ENCODE measurements at places on chromosomes 2 and 18. TPM values are rescaled to one million over a fixed set of nuclear protein-coding genes. Genes with fewer than 3 reads are reported as not detected.
A peak's percentile ranks its signal among the peaks of the same experiment; 100 is the strongest.

GRCh38 chr2:190110131-190110530 lies 47.6 kb upstream of the MSTN start:
- no peak for DNase-seq
- H3K4me3 ChIP-seq: no peak overlapping the region
- H3K4me1 ChIP-seq: no peaks in the 10 kb centered on the region
- H3K27ac ChIP-seq: no peak overlapping the region

DNA sequence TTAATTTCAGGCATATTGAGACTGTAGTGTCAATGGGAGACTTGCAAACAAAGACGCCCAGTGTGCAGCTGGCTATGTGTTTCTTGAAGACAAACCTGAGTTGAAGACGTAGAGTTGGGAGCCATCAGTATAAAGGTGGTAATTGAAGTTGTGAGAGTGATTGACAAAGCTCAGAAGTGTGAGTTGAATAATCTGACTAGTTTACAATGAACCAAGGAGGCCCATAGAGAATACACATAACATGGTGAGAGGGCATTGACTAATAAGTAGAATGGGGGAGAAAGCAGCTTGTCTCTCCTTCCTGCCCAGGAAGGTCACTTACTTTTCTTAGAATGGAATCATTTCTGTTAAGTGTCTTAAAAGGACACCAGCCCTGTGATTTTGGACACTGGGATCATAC lies 14.1 kb downstream of the SP110 start:
- no peak overlapping the region for H3K27ac ChIP-seq
- H3K27me3 ChIP-seq: no peaks in the 10 kb centered on the region
- no peak for DNase-seq
- peaks cover 91% of the 10 kb centered on the region for H3K36me3 ChIP-seq
- H3K4me1 ChIP-seq: no peaks in the 10 kb centered on the region

DNA sequence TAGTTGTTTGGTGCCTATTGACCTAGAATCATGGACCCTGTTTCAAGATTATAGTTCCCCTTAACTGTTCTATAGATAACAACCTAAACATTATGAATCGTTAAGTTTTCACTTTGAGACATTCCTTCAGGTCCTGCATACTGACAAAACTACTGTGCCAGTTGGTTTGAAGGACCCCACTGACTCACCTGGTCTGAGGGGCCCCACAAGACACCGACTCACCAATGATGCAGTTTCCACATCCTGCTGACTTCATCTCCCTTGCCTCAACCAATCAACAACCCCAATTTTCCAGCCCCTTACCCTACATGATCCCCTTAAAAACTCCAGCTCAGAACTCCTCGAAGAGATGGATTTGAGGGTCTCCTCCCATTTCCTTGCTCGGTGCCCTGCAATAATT lies 89.6 kb upstream of the CCDC141 start:
- no peak for DNase-seq
- H3K27me3 ChIP-seq: no peaks in the 10 kb centered on the region
- peaks cover 7% of the 10 kb centered on the region for H3K4me1 ChIP-seq
- no peak overlapping the region for H3K27ac ChIP-seq

DNA sequence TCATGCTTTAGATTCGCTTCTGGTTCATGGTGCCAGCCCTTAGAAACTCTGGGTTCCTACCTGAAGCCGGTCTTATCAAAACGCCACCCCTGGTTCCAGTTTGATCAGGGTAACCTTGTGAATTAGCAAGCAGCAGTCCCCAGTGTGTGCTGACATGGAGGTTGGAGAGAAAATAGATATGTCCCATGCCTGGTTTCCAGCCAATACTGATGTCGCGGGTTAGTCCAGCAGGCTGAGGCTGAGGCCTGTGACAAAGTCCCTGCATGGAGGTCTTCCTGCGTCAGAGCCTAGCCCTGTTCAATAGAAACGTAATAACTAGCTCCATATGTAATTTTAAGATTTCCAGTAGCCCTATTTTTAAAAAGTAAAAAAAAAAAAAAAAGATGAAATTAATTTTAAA lies 28.2 kb downstream of the LPIN1 start:
- no peak for DNase-seq
- peak overlapping the region; percentile 46 for H3K27ac ChIP-seq
- no peak overlapping the region for H3K4me3 ChIP-seq
- H3K36me3 ChIP-seq: peaks cover 74% of the 10 kb centered on the region
- H3K27me3 ChIP-seq: no peaks in the 10 kb centered on the region

DNA sequence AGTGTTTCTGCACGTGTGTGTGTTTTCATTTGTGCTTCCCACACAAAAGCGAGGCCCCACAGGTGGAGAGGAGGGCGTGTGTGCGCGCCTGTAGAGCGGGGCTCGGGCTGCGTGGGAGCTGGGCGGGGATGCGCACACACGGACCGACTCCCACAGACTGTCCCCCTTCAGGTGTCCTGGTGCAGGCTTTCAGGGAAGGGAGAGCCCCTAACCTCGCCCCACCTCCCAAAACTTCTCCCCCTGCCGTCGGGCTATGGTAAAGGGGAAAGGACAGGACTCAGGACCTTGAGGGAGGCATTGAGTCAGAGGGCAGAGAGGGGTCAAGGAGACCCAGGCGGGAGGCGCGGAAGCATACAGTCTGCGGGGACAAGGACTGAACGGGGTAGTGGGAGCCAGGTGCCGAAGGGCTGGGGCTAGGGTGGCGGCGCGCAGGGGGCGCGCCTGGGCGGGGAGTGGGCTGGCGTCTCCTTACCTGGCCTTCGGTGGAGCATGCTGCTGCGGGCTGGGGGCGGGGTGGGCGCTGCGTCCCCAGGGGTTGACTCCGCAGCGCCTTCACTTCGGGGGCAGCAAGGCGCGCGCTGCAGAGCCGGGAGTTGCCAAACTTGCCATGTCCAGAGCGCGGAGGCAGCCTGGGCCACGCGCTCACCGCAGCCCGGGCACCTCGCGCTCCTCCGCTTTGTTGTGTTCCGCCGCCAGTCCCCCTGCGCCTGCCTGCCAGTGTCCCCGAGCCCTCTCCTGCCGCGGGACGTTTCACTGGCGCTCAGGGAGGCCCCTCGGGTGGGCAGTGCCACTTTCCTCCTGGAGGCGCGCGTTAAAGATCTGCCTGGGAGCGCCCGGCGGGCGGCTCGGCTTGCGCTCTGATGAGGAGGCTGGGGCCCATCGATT lies 302.0 kb downstream of the NCKAP5 start:
- no peaks in the 10 kb centered on the region for H3K36me3 ChIP-seq
- DNase-seq: peak; percentile 16
- H3K27ac ChIP-seq: peak overlapping the region; percentile 52
- H3K4me1 ChIP-seq: peaks cover 27% of the 10 kb centered on the region
- H3K4me3 ChIP-seq: peak overlapping the region; percentile 68

GRCh38 chr18:49766646-49767045 lies 46.7 kb downstream of the ACAA2 start:
- no peak overlapping the region for H3K27ac ChIP-seq
- H3K27me3 ChIP-seq: no peaks in the 10 kb centered on the region
- no peak for DNase-seq
- no peak overlapping the region for H3K4me3 ChIP-seq
- H3K36me3 ChIP-seq: no peaks in the 10 kb centered on the region

DNA sequence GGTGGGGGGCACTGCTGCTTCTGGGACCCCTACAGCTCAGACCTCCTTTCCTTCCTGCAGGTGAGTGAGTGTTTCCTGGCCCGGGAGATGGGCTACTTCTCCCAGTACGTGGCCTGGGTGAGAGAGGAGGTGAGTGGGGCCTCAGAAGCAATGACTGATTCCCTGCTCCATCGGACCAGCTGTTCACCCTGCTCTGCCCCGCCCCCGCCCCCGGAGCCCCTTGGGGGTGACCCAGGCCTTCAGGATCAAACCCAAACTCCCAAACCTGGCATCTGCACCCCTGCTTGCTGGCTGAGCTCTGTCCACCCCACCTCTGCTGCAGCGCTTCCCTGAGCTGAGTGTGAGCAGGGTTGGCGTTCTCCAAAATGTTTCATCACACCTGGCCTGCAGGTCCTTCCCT lies 9.8 kb upstream of the KCNIP3 start:
- DNase-seq: no peak
- no peak overlapping the region for H3K27ac ChIP-seq
- H3K36me3 ChIP-seq: peaks cover 3% of the 10 kb centered on the region
- no peaks in the 10 kb centered on the region for H3K27me3 ChIP-seq
- H3K4me1 ChIP-seq: no peaks in the 10 kb centered on the region

- peaks cover 18% of the 10 kb centered on the region for H3K27me3 ChIP-seq
- H3K36me3 ChIP-seq: peaks cover 32% of the 10 kb centered on the region
- peak overlapping the region; percentile 97 for H3K27ac ChIP-seq
- DNase-seq: no peak
Observed at GRCh38 chr2:219632760-219633105, 5.3 kb downstream of the SLC4A3 start.

DNA sequence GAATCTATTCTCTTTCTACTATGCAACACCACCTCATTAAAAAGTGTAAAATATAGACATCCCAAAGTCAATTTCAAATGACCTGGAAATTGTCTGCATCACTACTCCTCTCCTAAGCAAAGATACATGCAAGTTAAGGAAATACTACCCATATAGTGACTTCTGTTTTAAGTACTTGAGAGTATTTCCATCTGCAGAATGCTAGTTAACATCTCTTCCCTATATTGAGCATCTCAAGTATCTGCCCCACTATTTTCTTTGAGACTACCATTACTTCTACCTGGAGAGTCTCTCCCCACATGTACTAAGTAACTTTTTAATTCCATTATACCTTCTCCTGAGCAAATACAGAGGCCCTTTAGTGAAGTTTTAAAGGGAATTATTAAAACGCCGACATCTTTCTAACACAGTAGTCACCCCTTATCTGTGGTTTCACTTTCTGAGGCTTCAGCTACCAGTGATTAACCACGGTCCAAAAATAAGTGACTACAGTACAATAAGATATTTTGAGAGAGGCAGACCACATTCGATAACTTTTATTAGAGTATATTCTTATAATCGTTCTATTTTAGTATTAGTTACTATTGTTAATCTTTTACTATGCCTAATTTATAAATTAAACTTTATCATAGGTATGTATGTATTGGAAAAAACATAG lies 21.8 kb downstream of the CWC22 start:
- H3K4me3 ChIP-seq: no peak overlapping the region
- H3K4me1 ChIP-seq: no peaks in the 10 kb centered on the region
- DNase-seq: no peak
- no peaks in the 10 kb centered on the region for H3K27me3 ChIP-seq
- H3K36me3 ChIP-seq: peaks cover 74% of the 10 kb centered on the region

DNA sequence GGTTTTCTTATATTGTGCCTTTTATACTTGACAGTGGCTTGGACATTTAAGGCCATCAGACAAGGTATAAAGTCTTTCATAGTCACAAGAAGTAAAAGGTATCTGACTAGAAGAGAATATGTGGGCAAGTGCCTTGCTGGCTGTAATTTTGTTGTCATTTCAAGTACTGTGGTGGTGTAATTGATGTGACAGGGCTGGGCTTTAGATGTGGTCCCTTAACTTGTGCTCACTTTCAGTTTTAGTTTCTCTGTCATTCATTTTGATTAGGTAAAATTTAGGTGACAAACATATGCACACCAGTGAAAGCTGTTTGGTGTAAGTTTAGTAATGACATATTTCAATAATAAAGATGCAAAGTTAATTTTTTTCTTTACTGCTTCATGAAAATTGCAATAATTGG lies 31.2 kb upstream of the TBR1 start:
- no peaks in the 10 kb centered on the region for H3K36me3 ChIP-seq
- no peak for DNase-seq
- H3K4me3 ChIP-seq: no peak overlapping the region
- H3K4me1 ChIP-seq: peaks cover 5% of the 10 kb centered on the region
- no peak overlapping the region for H3K27ac ChIP-seq

DNA sequence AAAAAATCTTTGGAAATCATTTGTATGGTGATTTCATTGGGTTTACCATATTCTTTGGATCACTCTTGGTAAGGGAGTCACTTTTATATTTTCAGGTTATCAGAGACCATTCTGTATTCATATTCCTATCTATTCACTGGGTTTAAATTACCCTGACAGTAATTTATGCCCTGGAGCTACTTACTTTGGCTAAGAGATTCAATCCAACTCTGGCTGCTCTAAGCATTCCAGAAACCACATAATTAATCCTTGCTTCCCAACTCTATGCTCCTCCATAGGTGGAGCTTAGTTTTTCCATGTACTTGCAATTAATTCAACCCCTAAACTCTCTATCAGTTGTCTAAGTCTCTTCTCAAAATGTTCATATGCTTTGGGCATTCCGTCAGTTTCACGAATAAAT lies 336.3 kb downstream of the AGPS start:
- DNase-seq: no peak
- no peaks in the 10 kb centered on the region for H3K4me1 ChIP-seq
- H3K27me3 ChIP-seq: no peaks in the 10 kb centered on the region

GRCh38 chr2:164692114-164692513 lies 70.8 kb upstream of the GRB14 start:
- no peak overlapping the region for H3K27ac ChIP-seq
- no peak overlapping the region for H3K4me3 ChIP-seq

- no peaks in the 10 kb centered on the region for H3K36me3 ChIP-seq
- no peak overlapping the region for H3K27ac ChIP-seq
- H3K4me1 ChIP-seq: no peaks in the 10 kb centered on the region
- no peak overlapping the region for H3K4me3 ChIP-seq
Observed at GRCh38 chr2:30963184-30963583, 155.9 kb upstream of the CAPN13 start.

- H3K36me3 ChIP-seq: no peaks in the 10 kb centered on the region
- peaks cover 14% of the 10 kb centered on the region for H3K4me1 ChIP-seq
- H3K27me3 ChIP-seq: no peaks in the 10 kb centered on the region
- no peak overlapping the region for H3K27ac ChIP-seq
- no peak for DNase-seq
- no peak overlapping the region for H3K4me3 ChIP-seq
Observed at GRCh38 chr2:61759718-61760117, 94.1 kb downstream of the FAM161A start.

DNA sequence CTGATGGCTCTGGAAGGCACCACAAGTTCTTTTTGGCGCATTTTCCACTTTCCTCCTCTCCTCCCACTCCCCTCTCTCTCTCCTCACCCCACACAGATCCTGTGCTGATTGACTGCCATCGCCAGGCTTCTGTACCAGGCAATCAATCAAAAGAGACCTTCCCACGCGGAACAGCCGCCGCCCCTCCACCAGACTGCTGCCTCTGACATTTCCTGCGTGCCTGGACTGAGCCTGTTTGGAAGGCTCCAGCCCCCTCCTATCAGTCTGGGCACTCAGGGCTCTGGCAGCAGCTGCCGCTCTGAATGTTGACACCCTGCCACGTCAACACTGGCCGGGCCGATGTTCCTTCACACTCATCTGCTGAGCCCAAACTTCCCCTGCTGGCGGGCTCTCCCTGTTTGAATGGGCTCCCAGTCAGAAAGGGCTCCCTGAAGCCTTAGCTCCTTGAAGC lies 467.7 kb downstream of the EPHA4 start:
- peaks cover 25% of the 10 kb centered on the region for H3K4me1 ChIP-seq
- peak overlapping the region; percentile 76 for H3K27ac ChIP-seq
- DNase-seq: peak; percentile 84
- H3K36me3 ChIP-seq: no peaks in the 10 kb centered on the region
- H3K4me3 ChIP-seq: peak overlapping the region; percentile 42

- peaks cover 20% of the 10 kb centered on the region for H3K4me1 ChIP-seq
- DNase-seq: no peak
- H3K4me3 ChIP-seq: no peak overlapping the region
Observed at GRCh38 chr2:32702303-32703064, 74.6 kb downstream of the TTC27 start.

- H3K4me3 ChIP-seq: no peak overlapping the region
- no peak overlapping the region for H3K27ac ChIP-seq
- DNase-seq: no peak
- H3K4me1 ChIP-seq: peaks cover 10% of the 10 kb centered on the region
Observed at GRCh38 chr2:70944111-70944690, 8.5 kb downstream of the ATP6V1B1 start.

PROC gene
- not detected for total RNA-seq

IL1F10 gene
- not detected for total RNA-seq

CHST9 gene
- total RNA-seq: 2.0 TPM

CD302 gene
- total RNA-seq: 17.2 TPM

B3GNT7 gene
- 2.4 TPM for total RNA-seq

PSMD1 gene
- total RNA-seq: 90.5 TPM

ONECUT2 gene
- total RNA-seq: 0.41 TPM

NR4A2 gene
- total RNA-seq: 0.88 TPM

SLC16A14 gene
- total RNA-seq: 3.4 TPM

LINC00305 gene
- total RNA-seq: not detected

SIX3 gene
- total RNA-seq: not detected

Measured in left ventricle myocardium inferior (tissue), 1 donor.